ENCODE measurements at places on chromosomes 2 and 18.

DNA sequence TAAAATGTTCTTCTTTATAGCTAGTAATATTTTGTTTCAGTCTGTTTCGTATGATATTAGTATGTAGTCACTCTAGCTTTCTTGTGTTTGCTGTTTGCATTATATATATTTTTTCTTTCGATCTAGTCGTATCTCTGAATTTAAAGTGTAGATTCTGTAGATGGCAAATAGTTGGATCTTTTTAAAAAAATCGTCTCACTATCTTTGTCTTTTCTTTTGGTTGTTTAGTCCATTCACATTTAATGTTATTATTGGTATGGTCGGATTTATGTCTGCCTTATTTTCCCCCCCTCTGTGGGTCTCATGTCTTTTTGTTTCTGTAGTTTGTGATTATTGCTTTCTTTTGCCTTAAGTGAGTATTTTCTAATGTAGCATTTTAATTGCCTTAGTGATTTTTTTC, 84.3 kb downstream of the AGPS start:
- DNase-seq: no peak

DNA sequence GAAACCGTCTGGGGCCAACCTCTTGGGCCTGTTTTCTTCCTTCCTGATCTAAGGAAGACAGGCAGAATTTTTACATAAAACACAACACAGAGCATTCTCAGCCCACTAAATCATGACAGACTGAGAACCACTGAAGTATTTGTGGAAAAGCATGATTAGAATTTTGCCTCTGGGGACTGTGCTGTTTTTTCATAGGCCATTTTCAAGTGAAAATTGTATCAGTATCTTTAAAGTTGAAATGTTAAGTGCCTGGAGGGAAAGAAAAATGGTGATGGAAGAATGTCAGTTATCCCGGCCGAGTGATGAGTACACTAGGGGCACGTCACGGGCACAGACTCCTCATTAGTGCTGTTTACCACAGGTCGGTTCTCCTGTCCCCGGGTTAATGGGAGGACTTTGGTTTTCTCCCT, 36.9 kb downstream of the EHD3 start:
- no peak for DNase-seq

DNA sequence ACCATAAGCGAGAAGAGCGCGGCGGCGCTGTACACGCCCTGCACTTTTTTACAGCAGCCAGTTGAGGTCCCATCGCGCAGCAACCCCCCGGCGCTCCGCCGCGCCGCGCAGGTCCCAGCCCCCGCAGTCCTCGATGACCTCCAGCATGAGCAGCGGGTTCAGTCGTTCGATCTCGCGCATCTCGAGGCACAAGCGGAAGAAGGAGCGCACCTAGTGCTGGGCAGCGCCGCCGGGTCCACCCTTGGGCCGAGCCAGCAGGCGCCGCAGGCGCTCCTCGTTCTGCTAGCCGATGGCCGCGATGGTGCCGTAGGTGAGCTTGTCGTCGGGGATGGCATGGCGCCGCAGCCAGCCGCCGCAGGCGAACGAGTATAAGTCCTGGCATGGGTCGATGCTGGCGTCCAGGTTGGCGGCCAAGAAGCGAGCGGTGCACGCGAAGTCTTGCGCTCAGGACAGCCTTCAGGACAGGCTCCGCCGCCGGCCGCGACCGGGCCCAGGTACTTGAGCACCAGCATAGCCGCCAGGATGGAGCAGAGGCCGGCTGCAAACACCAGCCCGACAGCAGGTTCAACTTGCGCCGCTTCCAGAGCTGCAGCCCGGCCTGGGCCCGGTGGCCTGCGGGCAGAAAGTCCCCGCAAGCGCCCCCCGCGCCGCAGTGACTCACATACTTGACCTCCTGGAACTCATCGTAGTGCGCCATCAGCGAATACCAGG, 8.3 kb downstream of the ALPP start:
- DNase-seq: peak; percentile 37

DNA sequence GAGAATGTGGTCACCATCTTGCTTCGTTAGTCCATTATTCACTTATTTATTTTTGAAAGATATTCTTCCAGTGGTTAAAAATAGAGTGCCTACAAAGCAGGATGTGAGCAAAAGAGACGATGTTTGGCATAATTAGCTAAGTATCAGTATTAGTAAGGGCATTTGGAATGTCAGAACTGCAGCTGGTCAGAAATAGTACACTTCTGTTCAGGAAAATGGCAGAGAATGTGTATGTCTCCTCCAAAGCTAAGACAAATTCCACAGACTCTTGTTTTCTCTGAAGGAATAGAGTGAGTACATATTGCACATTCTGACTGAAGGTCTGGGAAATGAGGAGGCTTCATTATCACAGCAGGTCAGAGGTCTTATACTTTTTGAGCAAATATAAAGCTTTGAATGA, 209.0 kb downstream of the L3MBTL4 start:
- DNase-seq: no peak

GRCh38 chr18:74303936-74304335, 11.7 kb upstream of the C18orf63 start:
- DNase-seq: no peak

All from endothelial cell (in vitro differentiated cells).